ENCODE measurements at places on chromosomes 1 and 21. TPM values are rescaled to one million over a fixed set of nuclear protein-coding genes. Genes with fewer than 3 reads are reported as not detected.

GRCh38 chr1:199743227-199743626 is 284.3 kb upstream of the NR5A2 start:
- no peak for DNase-seq

GRCh38 chr1:195999022-195999421 is 609.2 kb downstream of the KCNT2 start:
- no peak for DNase-seq

GRCh38 chr1:113783254-113784103 is 24.2 kb upstream of the PHTF1 start:
- DNase-seq: no peak

Gene LCK
- not detected for polyA plus RNA-seq
